Stimulated activated naive CD8-positive, alpha-beta T cell treated with anti-CD3 and anti-CD28 coated beads, Interleukin-15, Interleukin-2, amounts not matched to agents 100 U/mL and 50 U/mL, for 24 hours (primary cell): ENCODE measurements at places on chromosomes 1 and 21.

DNA sequence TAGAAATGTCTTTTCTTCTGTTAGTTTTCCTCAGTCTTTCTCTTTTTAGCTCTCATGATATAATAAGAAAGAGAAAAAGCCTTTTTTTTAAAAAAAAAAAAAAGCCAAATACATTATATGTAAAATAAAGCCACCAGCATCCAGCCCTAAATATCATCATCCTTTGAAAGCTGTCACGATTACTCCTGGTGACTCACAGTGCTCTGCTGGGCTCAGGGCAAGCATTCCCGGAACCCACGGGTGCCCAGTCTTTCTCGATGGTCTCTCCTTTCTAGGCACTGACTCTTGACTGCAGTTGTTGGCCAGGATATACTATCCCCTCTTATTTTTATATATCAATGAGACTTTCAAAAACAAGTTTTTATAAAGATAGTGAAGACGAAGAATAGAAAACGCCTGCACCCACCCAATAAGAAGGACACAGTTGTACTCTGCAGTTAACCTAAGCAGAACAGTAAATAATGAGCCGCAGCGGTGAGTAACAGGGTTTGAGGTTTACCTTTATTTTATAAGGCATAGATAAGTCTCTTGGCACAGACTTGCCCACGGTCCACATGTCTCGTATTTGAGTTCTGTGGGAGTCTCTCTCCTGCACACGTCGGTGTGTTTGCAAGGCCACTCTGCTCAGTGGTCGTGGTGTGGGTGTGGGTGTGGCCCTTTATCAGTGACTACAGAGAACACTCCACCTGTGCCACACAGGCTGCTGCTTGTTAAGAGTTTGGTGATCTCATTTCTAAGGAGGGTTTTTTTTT, 15.7 kb upstream of the MX2 start:
- no peak for DNase-seq

- DNase-seq, result no peak
Observed at GRCh38 chr1:161131523-161132409, 701 bp downstream of the DEDD start.

DNA sequence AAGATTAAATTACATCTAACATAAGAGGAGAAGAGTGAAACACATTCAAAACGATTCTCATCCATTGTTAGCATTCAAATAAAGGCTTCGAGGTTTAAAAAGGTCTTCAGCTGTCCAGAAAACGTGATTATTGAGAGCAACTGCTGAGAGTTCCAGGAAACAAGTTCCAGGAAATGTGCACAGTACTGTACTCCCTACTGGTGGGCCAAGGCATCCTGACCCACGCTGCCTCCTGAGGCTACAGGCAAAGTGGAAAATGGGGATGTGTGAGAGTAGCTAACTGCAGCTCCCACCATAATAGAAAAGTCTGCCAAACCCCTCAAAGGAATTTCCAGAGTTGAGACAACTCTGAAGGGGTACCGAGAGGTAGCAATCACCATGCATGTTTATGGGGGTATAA, 2.0 kb downstream of the VAV3 start:
- DNase-seq, result no peak

DNA sequence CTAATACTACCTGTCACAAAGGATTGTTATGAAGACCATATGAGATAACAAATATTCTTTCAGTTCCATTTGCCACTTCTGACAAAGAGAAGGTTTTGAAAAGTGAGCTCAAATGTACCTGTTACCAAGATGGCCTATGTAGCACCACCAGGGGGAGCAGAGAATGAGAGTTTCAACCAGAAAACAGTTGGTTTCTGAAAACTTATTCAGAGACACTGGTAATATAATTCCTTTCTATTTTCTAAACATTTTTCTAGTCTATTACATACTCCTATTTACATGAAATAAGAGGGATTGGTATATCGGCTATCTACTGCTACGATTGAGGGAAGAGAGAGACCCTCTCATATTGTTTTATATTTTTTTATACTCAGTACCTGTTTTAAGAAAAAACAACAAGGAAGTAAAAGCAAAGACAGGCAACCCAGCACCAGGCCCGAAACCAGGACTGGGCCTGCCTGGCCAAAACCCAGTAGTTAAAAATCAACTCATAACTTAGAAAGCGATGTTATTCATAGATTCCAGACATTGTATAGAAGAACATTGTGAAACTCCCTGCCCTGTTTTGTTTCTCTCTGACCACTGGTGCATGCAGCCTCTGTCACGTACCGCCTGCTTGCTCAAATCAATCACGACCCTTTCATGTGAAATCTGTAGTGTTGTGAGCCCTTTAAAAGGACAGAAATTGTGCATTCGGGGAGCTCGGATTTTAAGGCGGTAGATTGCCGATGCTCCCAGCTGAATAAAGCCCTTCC, 48.3 kb downstream of the IL23R start:
- DNase-seq, result peak; percentile 62

- DNase-seq, result no peak
Observed at GRCh38 chr1:148162363-148162762, 10.3 kb upstream of the NBPF11 start.

DNA sequence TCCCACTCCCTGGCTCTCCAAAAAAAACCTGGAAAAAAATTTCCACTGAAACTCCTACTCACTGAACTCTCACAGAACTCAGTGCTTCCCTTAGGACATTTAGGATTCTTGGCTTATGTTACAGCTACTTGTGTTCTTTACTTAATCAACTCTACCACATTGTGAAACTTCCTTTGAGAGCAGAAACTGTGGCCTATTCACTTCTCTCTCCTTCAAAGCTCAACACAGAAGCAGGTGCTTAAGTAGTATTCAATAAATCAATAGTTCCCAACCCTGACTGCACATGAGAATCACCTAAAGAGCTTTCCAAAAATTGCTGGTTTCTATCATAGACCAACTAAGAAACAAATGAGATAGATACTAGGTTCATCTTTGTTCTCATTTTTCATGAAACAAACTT, 67.9 kb upstream of the DMRTA2 start:
- no peak for DNase-seq

DNA sequence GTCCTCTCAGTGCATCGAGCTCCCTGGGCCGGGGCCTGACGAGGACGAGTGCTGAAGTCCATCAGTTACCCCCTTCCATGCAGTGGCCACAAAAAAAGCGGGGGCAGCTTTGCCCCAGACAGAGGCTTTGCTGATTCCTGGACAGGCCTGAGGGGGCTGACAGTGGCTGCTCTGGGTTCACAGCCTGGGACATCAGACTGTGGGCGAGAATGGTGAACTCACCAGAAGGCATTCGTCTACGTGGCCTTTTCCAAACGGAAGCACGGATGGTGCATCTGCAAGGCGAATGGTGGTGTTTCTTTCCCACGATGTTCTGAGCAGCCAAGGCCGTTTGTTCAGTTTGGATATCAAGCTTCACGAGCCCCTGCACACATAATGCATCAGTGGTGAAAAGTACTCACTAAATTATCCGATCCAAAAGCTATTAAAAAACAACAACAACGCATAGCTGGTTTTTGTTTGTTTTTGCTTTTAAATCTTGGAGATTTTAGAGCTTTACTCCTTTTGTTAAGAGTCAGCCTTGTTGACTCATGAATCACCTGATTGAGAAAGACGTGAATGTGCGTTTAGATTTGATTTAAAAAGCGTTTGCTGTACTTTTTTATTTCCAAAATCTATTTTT, 6.3 kb upstream of the ZBTB21 start:
- no peak for DNase-seq

DNA sequence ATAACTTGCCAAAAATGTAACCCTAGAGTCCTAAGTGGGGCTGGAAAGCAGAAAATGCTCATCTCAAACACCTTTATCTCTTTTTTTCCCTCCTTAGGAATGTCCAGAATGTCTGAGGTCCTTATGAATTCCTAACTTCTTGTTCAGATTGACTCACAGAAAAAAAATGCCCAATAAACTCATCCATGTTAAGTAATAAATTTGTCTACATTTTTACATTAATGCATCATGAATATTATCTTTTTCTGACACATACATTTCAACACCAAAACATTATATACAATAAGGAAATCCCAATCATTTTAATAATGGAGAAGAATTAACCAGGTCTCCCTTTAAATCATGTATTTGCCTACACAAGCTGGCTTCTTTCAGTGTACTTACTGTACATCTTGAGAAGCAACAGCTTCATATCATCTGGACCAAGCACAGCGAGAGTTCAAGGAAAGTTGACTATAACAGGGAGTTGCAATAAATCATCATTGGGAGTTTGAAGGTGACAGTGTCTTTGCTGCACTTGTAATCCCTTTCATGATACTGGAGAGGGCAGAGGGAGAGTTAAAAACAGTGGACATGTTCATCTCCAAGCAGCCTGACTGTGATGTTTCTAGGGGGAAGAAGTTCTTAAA, 565.2 kb downstream of the LTN1 start:
- no peak for DNase-seq

DNA sequence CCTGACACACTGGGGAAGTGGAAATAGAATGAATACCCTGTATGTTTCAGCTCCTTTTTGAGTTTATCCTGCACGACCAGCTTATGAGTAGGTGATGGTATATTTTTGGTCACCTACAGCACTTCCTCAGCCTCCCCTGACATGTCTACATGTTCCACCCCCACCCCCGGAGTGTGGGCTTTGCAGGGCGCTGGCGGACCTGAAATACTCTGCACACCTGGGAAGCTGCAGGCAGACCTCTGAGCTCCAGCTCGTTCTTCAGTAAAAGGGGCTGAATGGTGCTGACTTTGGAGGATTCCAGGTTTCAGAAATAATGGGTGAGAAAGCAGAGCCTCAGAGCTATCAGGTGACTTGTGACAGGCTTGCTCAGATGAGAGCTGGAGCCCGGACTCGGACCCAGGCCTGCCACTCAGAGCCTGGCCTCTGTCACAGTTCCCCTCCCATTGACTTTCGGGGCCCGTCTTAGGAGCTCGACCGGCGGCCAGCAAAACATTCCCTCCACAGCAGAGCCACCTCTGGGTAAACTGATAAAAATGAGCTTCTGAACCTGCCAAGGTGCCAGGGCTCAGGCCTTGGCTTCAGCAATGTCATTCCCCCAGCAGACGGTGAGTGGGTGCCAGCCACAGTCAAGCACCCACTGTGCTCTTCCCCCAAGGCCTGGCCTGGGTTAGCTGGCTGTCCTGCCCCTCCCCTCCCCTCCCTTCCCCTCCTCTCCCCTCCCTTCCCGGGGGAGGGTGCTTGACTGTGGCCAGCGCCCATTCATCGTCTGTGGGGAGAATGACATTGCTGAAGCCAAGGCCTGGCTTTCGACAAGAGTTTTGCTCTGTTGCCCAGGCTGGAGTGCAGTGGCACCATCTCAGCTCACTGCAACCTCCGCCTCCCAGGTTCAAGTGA, 30.1 kb downstream of the DOP1B start:
- no peak for DNase-seq

DNA sequence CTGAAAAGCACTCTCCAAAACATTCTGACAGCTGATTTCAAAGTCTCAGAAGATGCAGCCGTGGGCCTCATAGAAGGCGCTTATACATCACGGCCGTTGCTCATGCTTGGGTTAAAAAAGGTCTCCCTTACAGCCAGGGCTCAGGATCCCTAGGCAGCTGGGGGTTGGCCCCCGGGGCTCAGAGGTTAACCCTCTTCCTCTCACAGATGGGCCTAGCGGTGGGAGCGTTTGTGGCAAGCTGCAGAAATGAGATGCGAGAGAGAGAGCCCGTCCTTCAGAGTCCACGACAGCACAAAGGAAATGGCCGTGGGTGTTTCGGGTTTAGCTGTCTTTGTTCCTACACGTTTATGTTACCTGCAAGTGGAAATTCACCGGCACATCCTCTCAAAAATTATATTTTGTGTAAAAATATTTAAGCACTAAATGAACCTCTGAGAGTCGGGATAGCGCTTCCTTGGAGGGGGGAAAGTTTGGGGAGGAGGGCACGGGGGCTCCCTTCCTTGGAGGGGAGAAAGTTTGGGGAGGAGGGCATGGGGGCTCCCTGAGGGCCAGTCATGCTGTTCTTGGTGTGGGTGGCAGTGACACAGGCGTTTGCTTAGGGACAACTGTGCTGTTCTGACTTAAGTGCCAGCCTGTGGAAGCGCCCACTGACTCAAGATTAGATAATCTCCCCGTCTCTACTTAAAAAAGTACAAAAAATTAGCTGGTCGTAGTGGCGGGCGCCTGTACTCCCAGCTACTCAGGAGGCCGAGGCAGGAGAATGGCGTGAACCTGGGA, 20.5 kb upstream of the PRDM15 start:
- peak; percentile 80 for DNase-seq

DNA sequence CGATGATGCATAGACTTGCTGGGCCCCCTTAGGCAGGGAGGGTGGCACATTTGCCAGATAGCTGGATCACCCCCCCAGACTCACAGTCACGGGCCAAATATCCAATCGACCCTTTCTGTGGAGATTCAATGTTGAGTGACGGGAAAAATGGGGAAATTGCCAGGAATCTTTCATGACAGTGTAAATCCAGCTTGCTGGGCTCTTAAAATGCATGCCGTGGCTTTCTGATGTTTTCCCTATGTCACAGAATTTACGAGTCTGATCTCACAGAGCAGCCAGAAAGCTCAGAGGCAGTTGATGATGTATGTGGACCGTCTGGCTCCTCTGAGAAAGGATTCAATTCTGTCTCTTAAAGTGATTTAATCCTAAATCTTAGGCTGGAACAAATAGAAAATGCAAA, 150.1 kb upstream of the ZNF644 start:
- DNase-seq, result no peak

DNA sequence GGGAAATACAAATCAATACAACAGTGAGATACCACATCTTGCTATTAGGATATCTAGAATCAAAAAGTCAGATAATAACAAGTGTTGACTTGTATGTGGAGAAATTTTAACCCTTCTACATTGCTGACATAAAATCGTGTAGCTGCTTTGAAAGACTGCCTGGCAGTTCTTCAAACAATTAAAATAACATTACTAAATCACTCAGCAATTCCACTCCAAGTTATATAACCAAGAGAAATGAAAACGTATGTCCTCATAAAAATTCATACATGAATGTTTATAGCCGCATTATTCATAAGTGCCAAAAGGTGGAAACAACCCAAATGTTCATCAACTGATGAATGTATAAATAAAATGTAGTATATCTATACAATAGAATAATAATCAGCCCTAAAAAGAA, 164.6 kb downstream of the RASAL2 start:
- no peak for DNase-seq

GRCh38 chr1:184164536-184164935, 113.0 kb downstream of the TSEN15 start:
- no peak for DNase-seq
